Tibial nerve (tissue), 4 donors: ENCODE measurements at places on chromosomes 13 and 19.

- no peak for DNase-seq
These were observed 108.5 kb upstream of the C1QTNF9B start for GRCh38 chr13:24005755-24006281.

- peak; percentile 42 for DNase-seq
These were observed 35.6 kb upstream of the NANOS3 start for GRCh38 chr19:13841086-13841961.

GRCh38 chr13:41648314-41648935, 191.1 kb downstream of the RGCC start:
- DNase-seq, result no peak

- DNase-seq, result no peak
These were observed 444 bp downstream of the PROSER1 start for GRCh38 chr13:39037410-39037879.

DNA sequence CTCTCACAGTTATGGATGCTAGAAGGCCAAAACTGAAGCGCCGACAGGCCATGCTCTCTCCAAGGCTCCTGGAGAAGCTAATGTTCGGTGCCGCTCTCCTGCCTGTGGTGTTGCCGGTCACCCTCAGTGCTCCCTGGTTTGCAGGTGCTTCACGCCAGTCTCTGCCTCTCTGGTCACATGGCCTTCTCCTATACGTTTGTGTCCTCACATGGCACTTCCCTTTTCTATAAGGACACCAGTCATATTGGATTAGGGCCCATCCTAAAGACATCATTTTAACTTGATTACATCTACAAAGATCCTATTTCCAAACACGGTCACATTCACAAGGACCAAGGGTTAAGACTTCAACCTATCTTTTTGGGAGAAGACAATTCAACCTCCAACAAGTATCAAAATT, 671.3 kb upstream of the ARGLU1 start:
- no peak for DNase-seq

DNA sequence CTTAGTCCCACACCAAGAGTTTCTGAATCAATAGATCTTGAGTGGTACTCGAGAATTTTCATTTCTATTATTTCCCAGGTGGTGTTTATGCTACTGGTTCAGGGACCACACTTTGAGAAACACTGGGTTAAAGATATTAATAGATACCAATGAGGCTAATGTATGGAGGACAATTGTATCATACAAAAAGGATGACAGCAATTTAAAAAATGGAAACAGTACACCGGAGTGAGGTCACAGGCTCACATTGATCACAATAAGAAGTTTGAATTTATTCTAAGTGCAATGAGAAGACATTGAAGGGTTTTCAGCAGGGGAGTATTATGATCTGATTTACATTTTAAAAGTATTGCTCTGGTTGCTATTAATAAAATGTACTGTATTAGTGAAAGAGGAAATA, 488.3 kb downstream of the PCDH17 start:
- DNase-seq, result no peak

DNA sequence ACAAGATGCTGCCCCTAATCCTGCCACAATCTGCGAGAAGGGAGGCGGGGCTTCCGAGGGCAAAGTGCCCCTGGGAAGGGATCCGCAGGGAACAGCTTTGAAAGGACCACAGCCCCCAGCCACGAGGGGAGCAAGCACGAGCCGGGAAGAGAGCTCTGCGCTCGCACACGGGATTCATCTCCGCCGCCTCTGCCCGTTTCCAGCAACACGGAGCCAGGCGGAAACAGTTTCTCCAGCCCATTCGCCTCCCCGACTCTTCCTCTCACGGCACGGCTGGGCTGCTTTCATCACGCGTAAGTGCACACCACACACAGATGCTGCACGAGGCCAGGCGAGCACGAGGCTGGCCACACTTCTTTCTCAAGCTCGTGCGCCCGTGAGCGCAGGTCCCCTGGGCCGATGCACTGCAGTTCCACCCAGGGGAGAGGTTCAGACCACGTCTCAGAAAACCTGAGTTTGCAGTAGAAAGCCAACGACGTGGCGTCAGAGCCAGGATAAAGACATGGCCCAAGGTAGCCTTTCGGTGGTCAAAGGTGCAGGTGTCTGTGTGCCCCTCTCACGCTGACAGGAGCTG, 33.6 kb downstream of the NAXD start:
- no peak for DNase-seq

DNA sequence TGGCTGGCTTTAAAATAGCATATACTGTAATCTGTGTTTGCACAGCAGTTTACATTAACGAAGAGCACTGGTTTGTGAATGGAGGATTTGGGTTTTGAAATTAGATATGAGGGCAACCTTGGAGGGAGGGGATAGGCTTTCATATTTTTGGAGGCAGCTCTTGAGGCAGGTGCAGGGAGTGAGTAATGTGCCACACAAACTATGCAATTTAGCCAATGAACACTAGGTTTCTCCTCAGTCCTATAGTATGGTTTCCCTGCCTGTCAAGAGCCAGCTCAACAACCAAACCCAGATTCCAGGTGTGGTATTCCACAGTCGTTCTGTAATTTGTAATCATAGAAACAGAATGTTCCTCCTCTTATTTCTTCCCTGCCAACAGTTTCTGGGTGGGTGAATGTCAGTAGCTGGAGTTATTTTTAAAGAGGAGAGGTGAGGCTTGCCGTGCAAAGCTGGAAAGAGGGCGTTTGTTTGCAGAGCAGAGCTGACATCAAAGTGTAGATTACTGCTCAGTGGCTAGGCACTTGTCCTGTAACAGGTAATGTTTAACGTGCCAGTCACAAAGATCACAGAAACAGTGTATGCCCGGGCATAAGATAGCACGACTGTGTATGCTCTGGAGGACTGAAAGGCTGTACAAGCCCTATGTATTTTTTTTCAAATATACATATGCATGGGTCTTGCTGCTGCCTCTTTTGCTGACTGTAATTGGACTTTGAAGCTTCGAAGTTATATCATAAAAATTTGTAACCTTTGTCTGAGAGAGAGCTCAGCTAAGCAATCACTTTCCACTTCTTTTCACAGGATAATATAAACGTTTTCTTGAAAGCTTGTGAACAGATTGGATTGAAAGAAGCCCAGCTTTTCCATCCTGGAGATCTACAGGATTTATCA, 124.2 kb downstream of the LMO7 start:
- no peak for DNase-seq

GRCh38 chr13:94268661-94269060, 210.8 kb downstream of the DCT start:
- no peak for DNase-seq
